ENCODE measurements at places on chromosomes 7 and 10.

DNA sequence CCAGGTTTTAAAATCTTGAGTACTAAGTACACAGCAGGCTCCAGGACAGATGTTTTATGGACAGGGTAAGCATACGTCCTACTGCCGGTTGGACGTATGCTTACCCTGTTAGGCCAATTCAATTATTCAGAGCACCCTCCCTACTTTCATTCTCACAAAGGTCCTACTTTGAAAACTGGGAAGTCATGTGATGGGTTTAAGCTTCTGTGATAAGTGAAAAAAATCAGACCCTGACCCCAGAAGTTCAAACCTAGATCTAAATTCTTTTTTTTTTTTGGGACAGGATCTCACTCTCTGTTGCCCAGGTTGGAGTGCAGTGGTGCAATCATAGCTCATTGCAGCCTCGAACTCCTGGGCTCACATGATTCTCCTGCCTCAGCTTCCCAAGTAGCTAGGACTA is 55.2 kb downstream of the HIPK2 start:
- DNase-seq = no peak

DNA sequence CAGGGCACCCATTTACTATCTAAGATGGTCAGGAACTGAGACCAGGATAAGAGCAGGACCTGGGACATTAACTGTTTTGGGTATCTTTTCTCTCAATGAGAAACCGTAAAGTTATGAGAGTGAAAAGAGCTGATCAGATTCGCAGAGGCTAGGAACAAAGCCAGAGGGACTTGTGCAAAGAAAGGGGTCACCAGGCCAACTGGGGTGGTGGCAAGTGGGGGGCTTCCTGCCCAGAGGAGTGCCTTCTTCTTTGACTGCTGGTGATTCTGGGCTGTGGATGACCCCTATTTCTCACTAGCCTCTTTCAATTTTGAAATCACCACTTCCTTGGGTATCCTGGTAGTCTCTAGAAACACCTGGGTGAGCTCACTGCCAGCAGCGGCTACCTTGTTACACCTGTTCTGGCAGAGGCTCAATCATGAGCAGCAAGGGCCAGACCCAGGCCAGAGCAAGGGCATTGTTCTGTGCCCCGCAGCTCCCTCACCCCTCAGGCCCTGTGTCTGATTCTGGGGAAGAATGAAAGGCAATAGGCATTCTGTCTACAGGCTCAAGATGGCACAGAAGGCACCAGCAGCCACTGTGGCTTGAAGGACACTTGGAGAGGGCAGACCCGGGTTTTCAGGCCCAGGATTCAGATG is 999 bp downstream of the SFTPD start:
- DNase-seq = no peak

GRCh38 chr10:102299873-102300272 is 54.5 kb downstream of the GBF1 start:
- DNase-seq = no peak

DNA sequence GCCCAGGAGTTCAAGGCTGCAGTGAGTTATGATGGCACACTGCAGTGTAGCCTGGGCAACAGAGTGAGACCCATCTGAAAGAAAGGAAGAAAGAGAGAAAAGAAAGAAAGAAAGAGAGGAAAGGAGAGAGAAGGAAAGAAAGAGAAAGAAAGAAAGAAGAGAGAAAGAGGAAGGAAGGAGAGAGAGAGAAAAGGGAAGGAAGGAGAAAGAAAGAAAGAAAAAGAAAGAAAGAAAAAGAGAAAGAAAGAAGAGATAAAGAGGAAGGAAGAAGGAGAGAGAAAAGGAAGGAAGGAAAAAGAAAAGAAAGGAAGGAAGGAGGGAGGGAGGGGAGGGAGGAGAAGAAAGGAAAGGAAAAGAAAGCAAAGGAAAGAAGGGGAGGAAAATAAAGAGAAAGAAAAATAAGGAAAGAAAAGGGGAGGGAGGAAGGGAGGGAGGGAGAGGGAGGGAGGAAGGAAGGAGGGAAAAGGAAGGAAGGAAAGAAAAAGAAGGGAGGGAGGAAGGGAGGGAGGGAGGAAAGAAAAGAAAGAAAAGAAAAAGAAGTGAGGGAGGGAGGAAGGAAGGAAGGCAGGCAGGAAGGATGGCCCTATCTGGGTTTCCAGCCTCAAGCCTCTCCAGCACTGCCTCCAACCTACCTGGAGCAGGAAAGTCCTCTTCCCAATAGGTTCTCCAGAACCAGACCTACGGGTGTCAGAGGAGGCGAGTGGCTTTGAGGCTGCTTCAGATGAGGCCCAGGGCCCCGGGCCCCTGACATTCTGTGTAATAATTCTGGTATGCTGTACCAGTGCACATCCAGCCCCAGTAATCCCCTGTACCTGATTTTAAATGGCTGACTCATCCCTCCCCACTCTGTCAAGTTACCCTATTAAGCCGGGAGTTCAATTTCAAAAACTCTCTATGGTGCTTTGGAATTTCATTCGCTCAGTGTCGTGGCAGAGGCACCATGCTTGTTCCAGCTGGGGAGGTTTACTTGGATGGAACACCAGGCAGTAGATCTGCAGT is 6.8 kb upstream of the PARD3 start:
- no peak for DNase-seq

- DNase-seq = no peak
Measured at GRCh38 chr10:44244745-44245600, 139.9 kb downstream of the CXCL12 start.

DNA sequence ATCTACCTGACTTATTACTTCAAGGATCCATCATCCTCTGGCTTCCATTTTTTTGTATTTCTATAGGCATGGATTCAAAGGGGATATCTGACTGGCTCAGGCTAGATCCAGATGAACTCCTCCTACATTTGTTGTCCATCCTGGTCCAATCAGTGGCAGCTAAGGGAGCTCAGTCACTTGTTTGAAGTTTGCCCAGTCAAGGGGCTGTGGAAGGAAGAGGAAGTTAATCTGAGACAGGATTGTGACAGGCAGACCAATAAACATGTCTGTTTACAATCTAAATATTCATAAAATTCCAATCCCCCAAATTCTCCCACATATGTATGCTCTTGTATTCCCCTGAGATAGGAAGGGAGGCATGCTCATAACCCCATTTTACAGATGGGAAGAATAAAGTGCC is 48.7 kb downstream of the CAV1 start:
- no peak for DNase-seq

DNA sequence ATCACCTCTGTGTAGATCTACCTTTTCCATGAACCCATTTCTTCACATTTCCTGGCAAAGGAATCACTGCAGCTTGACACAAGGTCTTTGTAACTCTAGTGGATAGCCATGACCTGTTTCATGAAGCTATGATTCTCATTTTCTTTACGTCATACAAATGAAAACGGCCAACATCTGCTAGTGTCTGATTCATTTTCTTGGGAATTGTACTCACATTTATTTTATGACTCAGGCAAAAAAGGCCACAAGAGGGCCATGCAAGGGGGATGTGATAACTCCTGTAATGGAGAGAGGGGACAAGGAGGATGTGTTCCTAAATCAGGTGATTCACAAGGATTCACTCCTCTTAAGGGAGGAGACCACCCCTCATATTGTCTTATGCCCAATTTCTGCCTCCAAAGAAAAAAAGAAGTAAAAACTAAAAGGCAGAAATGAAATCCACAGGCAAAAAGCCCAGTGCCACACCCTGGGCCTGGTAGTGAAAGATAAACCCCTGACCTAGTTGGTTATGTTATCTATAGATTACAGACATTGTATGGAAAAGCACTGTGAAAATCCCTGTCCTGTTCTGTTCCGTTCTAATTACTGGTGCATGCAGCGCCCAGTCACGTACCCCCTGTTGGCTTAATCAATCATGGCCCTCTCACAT is 249.9 kb downstream of the IPMK start:
- peak; percentile 85 for DNase-seq

DNA sequence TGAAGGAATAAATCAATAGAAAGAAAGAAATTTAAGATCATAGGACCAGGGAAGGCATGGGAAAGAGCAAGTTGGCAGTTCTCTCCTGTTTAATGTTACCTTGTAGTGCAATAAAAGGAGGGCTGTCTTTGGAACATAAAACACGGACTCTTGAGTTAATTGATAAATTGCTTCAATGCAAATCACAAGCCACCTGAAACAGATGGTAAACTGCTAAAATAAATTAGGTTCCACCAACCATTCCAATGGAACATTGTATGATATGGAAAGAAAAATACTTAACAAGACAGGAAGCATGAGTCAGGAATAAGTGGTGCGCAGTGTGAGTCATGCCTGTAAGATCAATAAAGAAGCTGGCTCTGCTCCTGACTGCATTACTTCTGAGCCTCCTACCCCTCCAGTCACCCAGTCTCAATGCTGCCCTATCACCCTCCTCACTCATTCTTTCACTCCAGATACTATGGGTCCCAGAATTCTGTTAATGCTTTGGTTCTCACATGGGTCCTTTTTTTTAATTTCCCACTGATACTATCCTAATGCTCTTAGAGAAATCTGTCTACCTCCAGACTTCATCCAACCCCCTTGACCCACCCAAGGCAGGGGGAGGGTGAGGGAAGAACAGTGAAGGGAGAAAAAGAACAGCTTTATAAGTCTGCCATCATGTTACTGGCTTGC is 78.9 kb downstream of the LRRC17 start:
- DNase-seq = no peak

- no peak for DNase-seq
Measured at GRCh38 chr10:98316661-98317060, 48.7 kb upstream of the LOXL4 start.

- DNase-seq = no peak
Measured at GRCh38 chr10:31757831-31758230, 170.8 kb downstream of the ARHGAP12 start.

GRCh38 chr7:90595342-90595800 is 750 bp upstream of the CDK14 start:
- DNase-seq = no peak

GRCh38 chr10:33506838-33507661 is 172.6 kb upstream of the NRP1 start:
- DNase-seq = no peak

DNA sequence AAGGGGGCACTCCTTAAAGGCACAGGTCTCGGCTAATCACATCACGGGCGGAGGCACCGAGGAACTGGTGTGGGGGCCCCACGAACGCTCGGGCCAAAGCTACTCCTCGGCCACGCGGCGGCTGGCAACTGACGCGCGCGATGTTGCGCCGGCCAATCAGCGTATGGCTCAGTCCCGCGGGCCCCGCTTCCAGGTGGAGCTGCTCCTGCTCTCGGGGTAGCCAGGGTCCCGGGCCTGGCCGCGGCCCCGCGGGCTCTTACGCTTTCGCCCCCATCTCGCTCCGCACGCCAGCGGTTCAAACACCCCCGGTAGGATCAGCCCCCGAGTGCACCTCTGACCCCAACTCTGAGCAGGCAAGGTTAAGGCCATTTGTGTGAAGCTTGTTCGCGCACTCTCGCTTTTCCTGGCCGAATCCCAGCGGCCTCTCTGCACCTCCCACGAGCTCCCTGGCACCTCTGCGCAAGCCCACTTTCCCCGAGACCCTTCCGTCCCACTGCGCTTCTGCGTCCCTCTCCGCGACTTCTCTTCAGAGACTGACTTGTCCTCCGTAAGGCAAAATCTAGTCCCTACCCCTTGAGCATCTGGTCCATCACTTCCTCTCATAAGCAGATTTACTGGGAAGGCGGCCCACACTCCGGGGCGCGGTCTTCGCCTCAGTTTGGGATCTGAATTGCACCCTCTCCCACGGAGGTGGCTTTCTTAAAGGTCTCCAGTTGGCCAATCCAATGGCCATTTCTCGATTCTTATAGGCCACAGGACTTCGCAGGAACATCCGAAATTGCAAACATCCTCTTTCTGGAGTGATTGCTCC is 200.9 kb upstream of the TBX20 start:
- DNase-seq = no peak

- DNase-seq = no peak
Measured at GRCh38 chr10:109695988-109696387, 227.3 kb downstream of the XPNPEP1 start.

- DNase-seq = no peak
Measured at GRCh38 chr7:651032-651728, 75.3 kb upstream of the DNAAF5 start.

GRCh38 chr10:96337106-96337505 is 21.7 kb downstream of the OPALIN start:
- no peak for DNase-seq

DNA sequence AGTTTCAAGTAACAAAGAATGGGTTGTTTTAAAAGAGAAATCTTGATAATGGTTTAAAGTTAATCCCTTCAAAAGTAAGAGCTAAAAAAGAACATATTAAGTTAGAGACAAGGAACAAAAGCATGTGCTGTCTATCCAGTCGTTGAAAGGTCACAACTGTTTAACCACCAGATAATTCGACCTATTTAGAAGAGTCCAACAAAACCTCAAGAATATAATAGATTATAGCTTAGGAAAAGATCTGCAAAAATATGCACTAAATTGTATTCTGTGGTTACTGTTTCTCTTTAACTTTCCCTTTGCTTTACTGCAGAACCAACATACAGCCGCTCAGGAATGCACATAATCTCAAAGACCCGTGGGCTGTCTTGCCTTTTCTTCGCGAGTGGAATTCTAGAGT is 74.9 kb downstream of the PCGF5 start:
- DNase-seq = no peak

DNA sequence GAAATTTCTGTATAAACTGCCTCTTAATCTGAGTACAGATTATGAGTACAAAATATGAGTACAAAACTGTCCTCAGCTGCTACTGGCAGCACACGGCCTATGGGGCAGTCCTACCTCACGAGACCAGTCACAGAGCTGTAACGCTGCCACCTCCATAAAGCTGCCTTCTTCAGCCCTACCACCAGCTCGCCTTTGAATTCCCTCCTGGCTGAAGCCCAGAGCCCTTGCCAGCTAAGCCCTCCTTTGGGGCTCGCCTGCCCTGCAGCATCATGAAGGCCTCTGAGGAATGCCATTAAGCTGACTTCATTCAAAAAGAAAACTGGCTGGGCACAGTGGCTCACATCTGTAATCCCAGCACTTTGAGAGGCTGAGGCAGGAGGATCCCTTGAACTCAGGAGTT is 180.0 kb upstream of the SH2B2 start:
- DNase-seq = no peak

GRCh38 chr7:82053453-82054032 is 283.7 kb upstream of the HGF start:
- DNase-seq = no peak

DNA sequence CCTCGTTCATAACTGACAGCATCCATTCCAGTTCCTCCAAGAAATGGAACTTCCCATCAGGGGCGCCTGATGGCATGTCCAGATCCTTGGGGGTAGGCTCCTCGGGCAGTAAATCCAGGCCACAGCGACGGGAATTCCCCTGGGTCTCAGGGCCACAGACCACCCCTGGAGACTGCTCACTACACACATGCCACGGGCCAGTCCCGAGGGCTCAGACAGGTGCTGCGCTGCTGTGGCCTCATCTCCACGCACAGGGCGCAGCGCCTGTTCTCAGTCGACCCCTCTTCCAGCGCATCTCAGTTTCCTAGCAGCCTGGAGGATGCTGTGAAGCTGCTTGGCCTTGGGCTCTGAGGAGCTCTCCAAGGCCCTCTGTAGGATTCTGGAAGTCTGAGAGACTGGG is 473.5 kb upstream of the FOXK1 start:
- DNase-seq = no peak

Data from erythroblast (primary cell).